ENCODE measurements at places on chromosomes 2 and 18.

DNA sequence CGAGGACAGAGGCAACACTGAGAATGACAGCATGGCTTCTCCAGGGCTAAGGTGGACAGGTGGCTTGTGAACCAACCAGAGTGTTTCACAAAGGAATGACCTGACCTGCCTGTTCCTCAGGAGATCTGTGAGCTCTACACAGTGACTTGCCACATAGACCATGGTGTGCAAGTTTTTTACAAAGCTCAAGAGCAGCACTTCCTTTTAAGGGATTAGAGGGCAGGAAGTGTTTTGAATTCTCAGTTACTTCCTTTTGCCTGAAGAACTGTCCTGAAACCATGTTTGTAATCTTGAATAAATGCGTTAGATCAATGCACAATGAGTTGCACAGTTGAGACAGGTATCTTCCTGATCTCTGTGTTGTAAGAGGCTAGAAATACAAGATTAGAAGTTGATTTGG lies 421.9 kb downstream of the THSD7B start:
- no peak for DNase-seq

- DNase-seq = no peak
Measured at GRCh38 chr2:39537150-39537549, 100.1 kb upstream of the MAP4K3 start.

GRCh38 chr2:95004287-95004686 lies 21.2 kb upstream of the MAL start:
- DNase-seq = no peak

DNA sequence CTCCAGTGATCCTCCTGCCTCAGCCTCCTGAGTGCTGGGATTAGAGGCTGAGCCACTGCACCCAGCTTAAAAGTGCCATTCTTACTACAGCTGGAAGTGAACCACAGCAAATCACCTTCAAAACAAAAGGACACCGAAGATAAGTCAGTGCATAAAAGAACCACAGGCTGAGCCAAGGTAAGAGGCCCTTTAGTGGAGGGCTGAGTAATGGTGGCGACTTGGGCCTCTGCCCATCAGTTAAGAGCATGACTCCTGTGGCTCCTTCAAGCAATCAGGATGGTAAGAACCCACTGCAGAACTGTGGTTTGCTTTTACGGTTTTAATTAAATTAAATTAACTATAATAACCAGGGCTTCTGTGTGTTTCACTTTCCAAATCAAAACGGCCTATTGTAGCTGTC lies 75.1 kb downstream of the CTAGE1 start:
- no peak for DNase-seq

DNA sequence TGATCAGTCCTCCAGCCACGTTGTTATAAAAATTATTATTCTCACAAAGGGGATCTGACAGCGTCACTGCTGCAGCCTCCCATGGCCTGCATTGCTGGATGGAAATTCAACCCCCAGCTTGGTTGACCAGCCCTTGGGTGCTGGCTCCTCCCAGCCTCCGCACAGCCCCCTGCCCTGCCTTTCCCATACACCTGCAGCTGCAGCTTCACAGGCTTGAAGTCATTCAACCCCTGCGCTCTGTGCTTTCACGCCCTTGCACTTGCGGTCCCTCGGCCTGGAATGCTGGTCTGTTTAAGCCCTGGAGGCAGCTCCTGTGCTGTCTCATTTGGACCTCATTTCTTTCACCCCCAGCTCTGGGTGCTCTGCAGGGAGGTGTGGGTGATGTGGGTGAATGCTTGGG lies 860 bp upstream of the CD8A start:
- DNase-seq = no peak

GRCh38 chr18:37754141-37754540 lies 188.5 kb upstream of the CELF4 start:
- DNase-seq = no peak

GRCh38 chr2:38076152-38076709 lies 280 bp upstream of the CYP1B1 start:
- DNase-seq = no peak

GRCh38 chr2:102063941-102064678 lies 72.3 kb downstream of the IL1R2 start:
- DNase-seq = no peak

DNA sequence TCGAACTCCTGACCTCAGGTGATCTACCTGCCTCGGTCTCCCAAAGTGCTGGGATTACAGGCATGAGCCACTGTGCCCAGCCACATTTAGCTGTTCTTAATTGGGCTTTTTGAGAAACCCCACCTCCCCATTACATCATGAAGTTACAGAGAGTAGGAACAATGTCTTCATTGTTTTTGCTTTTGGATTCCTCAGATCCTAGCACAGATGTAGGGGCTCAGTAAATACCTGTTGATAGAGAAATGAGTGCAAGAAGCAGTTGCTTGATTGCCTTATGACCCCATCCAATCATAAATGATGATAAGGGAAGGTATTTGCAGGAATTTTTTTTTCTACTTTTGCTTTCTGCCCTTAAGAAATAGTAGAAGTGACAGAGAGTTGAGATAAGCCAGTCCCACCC lies 25.4 kb downstream of the GREB1L start:
- DNase-seq = no peak

GRCh38 chr2:1884933-1885580 lies 140.7 kb upstream of the PXDN start:
- no peak for DNase-seq

DNA sequence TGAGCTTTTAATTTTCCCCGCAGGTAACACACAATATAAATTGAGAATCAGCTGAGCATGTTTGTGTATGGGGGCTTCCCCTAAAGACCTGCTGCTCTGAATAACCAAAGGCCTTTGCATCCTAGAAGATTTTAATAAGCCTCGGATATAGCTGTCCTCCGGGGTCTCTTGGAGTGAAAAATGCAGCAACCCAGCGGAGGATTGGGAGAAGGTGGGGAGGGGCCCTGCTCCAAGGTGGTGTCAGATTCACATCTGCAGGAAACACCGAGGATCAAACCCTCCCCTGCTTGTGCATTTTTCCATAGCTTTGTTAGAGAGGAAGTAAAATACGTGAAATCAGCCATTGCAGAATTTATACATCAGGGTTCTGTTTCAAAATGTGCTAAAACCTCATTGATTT lies 63.0 kb upstream of the OTOF start:
- no peak for DNase-seq

DNA sequence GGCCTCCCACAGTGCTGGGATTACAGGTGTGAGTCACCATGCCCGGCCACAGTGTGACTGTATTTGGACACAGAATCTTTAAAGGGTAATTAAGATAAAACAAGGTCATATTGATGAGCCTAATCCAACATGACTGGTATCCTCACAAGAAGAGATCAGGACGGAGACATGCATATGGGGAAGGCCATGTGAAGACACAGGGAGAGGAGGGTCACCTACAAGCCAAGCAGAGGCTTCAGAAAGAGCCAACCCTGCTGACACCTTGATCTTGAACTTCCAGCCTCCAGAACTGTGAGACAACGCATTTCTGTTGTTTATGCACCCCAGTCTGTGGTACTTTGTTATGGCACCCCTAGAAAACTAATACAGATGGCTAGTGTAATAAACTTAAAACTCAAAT lies 72.4 kb downstream of the REV1 start:
- DNase-seq = no peak

DNA sequence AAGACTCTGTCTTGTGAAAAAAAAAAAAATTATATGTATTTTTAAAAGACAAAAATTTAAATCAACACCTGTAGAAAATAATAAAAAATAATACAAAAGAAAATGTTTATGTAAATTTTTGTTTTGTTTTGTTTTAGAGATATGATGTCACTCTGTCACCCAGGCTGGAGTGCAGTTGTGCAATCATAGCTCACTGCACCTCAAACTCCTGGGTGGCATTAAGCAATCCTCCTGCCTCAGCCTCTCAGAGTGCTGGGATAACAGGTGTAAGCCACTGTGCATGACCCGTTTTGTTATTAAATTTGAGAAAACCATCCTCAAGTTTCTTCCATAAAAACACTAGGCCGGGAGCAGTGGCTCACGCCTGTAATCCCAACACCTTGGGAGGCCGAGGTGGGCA lies 56.2 kb upstream of the B3GNT7 start:
- DNase-seq = no peak

GRCh38 chr2:139457873-139458272 lies 677.7 kb upstream of the NXPH2 start:
- DNase-seq = no peak

DNA sequence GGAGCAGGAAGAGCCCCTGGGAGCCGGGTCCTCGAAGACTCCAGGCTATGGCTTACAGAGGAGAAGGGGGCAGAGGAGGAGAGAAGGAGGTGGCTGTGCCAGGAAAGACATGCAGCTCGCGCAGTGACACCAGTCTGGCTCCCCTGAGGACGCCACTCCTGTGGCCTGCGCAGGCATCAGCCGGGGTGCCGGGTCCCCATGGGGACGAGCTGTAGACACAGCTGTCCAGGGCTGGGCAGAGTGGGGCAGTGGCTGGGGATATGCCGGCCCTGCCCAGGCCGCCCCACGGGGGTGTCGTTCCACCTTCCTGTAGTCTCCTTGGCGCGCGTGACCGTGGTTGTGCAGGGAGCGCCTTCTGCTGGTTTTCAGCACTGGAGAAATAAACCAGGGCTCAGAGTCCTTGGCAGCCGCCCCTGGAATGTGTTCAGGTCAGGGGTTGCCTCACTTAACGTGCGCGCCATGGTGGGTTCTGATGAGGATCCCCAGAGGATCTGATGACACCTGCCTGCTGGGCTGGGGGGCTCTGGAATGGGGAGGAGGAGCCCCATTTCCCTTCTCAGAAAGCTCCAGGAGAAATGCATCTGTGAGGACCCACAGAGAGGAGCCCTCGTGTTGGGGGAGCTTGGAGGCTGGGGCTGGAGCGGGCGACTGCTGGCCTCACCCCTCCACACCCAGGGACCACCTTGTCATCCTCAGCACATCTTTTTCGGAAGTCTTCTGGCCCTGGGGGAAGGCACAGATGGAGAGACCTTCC lies 26.7 kb downstream of the RAMP1 start:
- no peak for DNase-seq

- no peak for DNase-seq
Measured at GRCh38 chr2:27735263-27735904, 36.1 kb upstream of the MRPL33 start.

GRCh38 chr2:101270700-101271259 lies 18.1 kb downstream of the CNOT11 start:
- DNase-seq = no peak

All from NCI-H1092 (cell line).